Fibroblast of skin of left biceps (primary cell): ENCODE measurements at places on chromosomes 1 and 21.

- DNase-seq = no peak
Measured at GRCh38 chr1:222767152-222767571, 30.2 kb downstream of the FAM177B start.

DNA sequence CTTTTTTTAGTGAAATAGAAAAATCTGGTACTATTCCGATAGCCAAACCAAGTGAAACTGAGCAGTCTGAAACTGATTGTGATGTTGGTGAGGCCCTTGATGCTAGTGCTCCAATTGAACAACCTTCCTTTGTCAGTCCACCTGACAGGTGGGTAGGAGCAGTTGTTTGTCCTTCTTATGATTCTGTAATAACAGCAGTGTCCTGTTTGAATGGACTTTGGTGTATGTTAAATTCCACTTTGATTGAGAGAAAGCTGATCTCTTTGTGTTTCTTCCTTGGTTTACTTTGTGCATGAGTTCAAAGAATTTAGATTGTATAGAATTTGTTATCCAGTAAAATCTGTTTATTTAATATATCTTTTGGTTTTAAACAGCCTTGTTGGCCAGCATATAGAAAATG is 24.3 kb downstream of the SUCO start:
- no peak for DNase-seq

DNA sequence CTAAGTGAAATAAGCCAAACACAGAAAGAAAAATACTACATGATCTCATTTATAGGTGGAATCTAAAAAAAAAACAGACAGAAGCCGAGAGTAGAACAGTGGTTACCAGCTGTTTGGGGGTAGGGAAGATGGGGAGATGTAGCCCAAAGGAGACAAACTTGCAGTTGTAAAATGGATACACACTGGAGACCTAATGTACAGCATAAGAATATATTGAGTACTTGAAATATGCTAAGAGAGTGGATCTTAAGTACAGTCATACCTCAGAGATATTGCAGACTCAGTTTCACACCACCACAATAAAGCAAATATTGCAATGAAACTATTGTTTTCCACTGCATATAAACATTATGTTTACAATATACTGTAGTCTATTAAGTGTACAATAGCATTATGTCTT is 316.7 kb downstream of the LRRC40 start:
- DNase-seq = no peak

GRCh38 chr1:163771637-163772036 is 449.9 kb downstream of the NUF2 start:
- DNase-seq = no peak
